Suprapubic skin (tissue), 4 donors: ENCODE measurements at places on chromosomes 4 and X.

- H3K4me1 ChIP-seq: no peaks in the 10 kb centered on the region
- no peak for DNase-seq
- no peak overlapping the region for H3K27ac ChIP-seq
- H3K27me3 ChIP-seq: no peaks in the 10 kb centered on the region
- H3K36me3 ChIP-seq: no peaks in the 10 kb centered on the region
Observed at GRCh38 chrX:97315939-97316338, 432.2 kb downstream of the RPA4 start.

- no peaks in the 10 kb centered on the region for H3K27me3 ChIP-seq
- H3K27ac ChIP-seq: no peak overlapping the region
- no peaks in the 10 kb centered on the region for H3K4me1 ChIP-seq
- DNase-seq: no peak
- H3K36me3 ChIP-seq: no peaks in the 10 kb centered on the region
- H3K4me3 ChIP-seq: no peak overlapping the region
Observed at GRCh38 chrX:4373791-4374190, 660.3 kb upstream of the PRKX start.

GRCh38 chr4:128450326-128451120 is 162.9 kb upstream of the PGRMC2 start:
- H3K4me3 ChIP-seq: no peak overlapping the region
- H3K27ac ChIP-seq: no peak overlapping the region
- peaks cover 19% of the 10 kb centered on the region for H3K4me1 ChIP-seq
- no peaks in the 10 kb centered on the region for H3K36me3 ChIP-seq
- H3K27me3 ChIP-seq: no peaks in the 10 kb centered on the region

GRCh38 chr4:8427761-8428287 is 12.7 kb downstream of the ACOX3 start:
- peaks cover 3% of the 10 kb centered on the region for H3K36me3 ChIP-seq
- peaks cover 38% of the 10 kb centered on the region for H3K4me1 ChIP-seq
- DNase-seq: no peak
- peak overlapping the region; percentile 89 for H3K4me3 ChIP-seq
- no peaks in the 10 kb centered on the region for H3K27me3 ChIP-seq

DNA sequence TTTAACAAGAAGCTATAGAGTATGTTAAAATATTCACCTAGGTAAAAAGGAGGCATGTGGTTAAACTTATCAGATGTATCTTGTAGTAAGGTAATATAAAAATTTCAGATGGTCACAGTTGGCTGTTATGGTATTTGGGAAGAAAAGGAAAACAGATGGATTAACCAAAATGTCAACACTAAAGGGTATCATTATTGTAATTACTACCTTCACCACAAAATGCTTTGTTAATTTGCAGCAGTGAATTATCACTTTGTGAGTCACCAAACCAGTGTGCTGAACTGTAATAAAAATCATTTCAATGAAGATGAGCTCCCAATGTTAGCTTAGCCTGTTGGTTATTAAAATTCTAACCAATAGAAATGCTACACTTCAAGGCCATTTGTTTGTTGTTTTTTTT is 233.9 kb downstream of the RPA4 start:
- H3K27me3 ChIP-seq: no peaks in the 10 kb centered on the region
- no peaks in the 10 kb centered on the region for H3K4me1 ChIP-seq

GRCh38 chr4:1684506-1685234 is 557 bp upstream of the FAM53A start:
- DNase-seq: peak; percentile 94
- H3K27me3 ChIP-seq: no peaks in the 10 kb centered on the region
- no peaks in the 10 kb centered on the region for H3K36me3 ChIP-seq
- peak overlapping the region; percentile 76 for H3K4me3 ChIP-seq

- no peaks in the 10 kb centered on the region for H3K36me3 ChIP-seq
- no peak for DNase-seq
- no peak overlapping the region for H3K4me3 ChIP-seq
- no peak overlapping the region for H3K27ac ChIP-seq
Observed at GRCh38 chr4:128823025-128823661, 13.6 kb downstream of the JADE1 start.

DNA sequence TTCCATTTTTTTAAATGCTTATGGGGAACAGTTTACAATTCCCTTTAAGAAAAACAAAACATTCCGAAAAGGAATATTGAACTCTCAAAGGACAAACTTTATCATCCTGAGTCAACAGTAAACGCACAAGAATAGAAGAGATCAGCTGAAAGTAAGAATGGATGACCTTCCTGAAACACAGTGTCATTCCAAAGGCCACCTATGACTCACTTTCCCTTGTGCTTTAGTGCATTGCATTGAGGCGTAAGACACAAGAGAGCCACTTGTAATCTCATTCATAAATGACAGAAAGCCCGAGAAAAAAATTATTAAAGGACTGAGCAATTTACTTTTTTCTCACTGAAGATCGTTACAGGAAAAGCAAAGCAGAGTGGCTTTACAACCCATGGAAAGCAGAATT is 1062.4 kb upstream of the DIAPH2 start:
- no peak for DNase-seq
- H3K27me3 ChIP-seq: no peaks in the 10 kb centered on the region
- no peak overlapping the region for H3K27ac ChIP-seq
- no peaks in the 10 kb centered on the region for H3K36me3 ChIP-seq
- no peak overlapping the region for H3K4me3 ChIP-seq

DNA sequence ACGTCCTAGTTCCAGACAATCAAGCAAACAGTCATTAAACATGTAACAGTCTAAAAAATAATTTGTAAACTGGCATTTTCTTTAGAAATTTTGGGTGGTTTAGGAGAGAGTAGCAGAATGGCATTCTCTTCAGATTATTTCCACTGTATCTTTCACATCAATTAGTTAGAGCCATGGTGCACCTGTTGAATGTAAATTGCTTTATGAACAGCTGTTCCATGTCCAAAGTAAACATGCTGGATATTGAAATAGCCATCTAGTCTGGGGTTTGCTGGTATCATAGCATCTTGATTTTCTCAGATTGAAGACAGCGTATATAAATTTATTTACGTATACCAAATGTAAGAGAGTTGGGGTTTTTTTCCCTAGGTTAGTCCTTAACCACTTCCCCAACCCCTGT is 143.6 kb downstream of the RCHY1 start:
- no peaks in the 10 kb centered on the region for H3K4me1 ChIP-seq
- no peak for DNase-seq
- no peak overlapping the region for H3K4me3 ChIP-seq
- no peaks in the 10 kb centered on the region for H3K27me3 ChIP-seq
- no peaks in the 10 kb centered on the region for H3K36me3 ChIP-seq

DNA sequence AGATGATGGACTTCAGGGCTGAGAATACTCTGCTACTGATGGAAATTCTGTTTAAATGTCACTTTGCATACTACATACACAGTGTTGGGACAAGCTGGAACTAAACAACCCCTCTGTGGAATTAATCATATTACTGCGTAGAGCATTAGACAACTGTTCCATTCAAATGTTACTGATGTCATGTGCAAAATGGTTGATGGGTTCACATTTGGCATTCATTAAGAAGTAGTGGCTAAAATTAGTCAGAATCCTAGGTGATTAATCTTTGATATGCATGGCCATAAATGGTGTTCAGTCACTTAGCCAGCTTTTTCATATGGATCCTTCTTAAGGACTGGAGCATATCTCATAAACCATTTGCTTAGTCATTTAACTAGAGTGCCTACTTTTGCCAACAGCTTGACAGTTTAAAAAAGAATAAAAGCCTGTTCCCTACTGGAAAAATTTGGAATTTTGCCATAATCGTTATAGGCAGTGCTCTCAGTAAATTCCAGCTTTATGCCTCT is 105.2 kb downstream of the RNF150 start:
- no peak for DNase-seq
- no peak overlapping the region for H3K27ac ChIP-seq

GRCh38 chrX:19595043-19595677 is 79.9 kb upstream of the MAP3K15 start:
- H3K4me3 ChIP-seq: no peak overlapping the region
- H3K27ac ChIP-seq: no peak overlapping the region
- no peak for DNase-seq
- H3K27me3 ChIP-seq: no peaks in the 10 kb centered on the region
- H3K36me3 ChIP-seq: no peaks in the 10 kb centered on the region
- H3K4me1 ChIP-seq: no peaks in the 10 kb centered on the region

GRCh38 chr4:179671609-179672008 is 2229.4 kb upstream of the AGA start:
- no peak overlapping the region for H3K27ac ChIP-seq
- H3K4me1 ChIP-seq: no peaks in the 10 kb centered on the region
- H3K36me3 ChIP-seq: no peaks in the 10 kb centered on the region
- no peak overlapping the region for H3K4me3 ChIP-seq
- H3K27me3 ChIP-seq: no peaks in the 10 kb centered on the region

- H3K27me3 ChIP-seq: no peaks in the 10 kb centered on the region
- DNase-seq: no peak
- no peak overlapping the region for H3K4me3 ChIP-seq
Observed at GRCh38 chrX:70505451-70505841, 60.8 kb downstream of the DLG3 start.

- no peak overlapping the region for H3K27ac ChIP-seq
- no peak overlapping the region for H3K4me3 ChIP-seq
- no peaks in the 10 kb centered on the region for H3K27me3 ChIP-seq
Observed at GRCh38 chr4:108592674-108592986, 27.7 kb upstream of the RPL34 start.

- no peaks in the 10 kb centered on the region for H3K4me1 ChIP-seq
- no peak overlapping the region for H3K27ac ChIP-seq
- H3K27me3 ChIP-seq: no peaks in the 10 kb centered on the region
- DNase-seq: no peak
Observed at GRCh38 chrX:71168134-71168533, 23.5 kb downstream of the NLGN3 start.

- H3K36me3 ChIP-seq: no peaks in the 10 kb centered on the region
- H3K4me3 ChIP-seq: no peak overlapping the region
- no peak overlapping the region for H3K27ac ChIP-seq
- no peaks in the 10 kb centered on the region for H3K27me3 ChIP-seq
Observed at GRCh38 chr4:172736046-172736445, 432.6 kb upstream of the GALNT7 start.

- peaks cover 8% of the 10 kb centered on the region for H3K4me1 ChIP-seq
- no peak overlapping the region for H3K4me3 ChIP-seq
- H3K27ac ChIP-seq: no peak overlapping the region
- H3K27me3 ChIP-seq: no peaks in the 10 kb centered on the region
- no peak for DNase-seq
- H3K36me3 ChIP-seq: peaks cover 43% of the 10 kb centered on the region
Observed at GRCh38 chr4:749698-750666, 44.4 kb downstream of the PCGF3 start.

- no peaks in the 10 kb centered on the region for H3K27me3 ChIP-seq
- no peaks in the 10 kb centered on the region for H3K4me1 ChIP-seq
- H3K4me3 ChIP-seq: no peak overlapping the region
Observed at GRCh38 chrX:1307626-1308340, 28.8 kb upstream of the IL3RA start.

DNA sequence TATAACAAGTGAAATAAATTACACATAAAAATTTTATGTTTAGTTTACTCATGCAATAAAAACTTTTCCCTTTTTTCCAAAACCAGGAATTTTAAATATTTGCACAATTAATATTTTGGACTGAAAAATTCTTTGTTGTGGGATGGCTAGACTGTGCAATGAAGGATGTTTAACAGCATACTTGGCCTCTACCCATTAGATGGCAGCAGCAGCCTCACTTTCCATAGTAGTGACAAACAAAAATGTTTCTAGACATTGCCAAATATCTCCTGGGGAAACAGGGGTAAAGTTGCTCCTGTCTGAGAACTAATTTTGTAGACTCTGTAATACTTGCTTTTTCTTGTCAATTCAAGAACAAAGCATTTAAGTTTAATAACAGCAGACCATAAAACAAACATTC is 49.8 kb downstream of the SCLT1 start:
- no peak for DNase-seq
- no peak overlapping the region for H3K27ac ChIP-seq
- no peaks in the 10 kb centered on the region for H3K36me3 ChIP-seq
- no peaks in the 10 kb centered on the region for H3K4me1 ChIP-seq
- no peak overlapping the region for H3K4me3 ChIP-seq

- peaks cover 80% of the 10 kb centered on the region for H3K36me3 ChIP-seq
- peak; percentile 74 for DNase-seq
- no peak overlapping the region for H3K4me3 ChIP-seq
- no peak overlapping the region for H3K27ac ChIP-seq
Observed at GRCh38 chr4:2940267-2941137, 22.7 kb downstream of the NOP14 start.

GRCh38 chr4:143230683-143231082 is 46.0 kb downstream of the USP38 start:
- H3K27me3 ChIP-seq: no peaks in the 10 kb centered on the region
- H3K36me3 ChIP-seq: no peaks in the 10 kb centered on the region
- H3K4me1 ChIP-seq: no peaks in the 10 kb centered on the region
- no peak overlapping the region for H3K27ac ChIP-seq
- no peak for DNase-seq
